Common myeloid progenitor, CD34-positive (primary cell): ENCODE measurements at places on chromosomes 2 and 18.

DNA sequence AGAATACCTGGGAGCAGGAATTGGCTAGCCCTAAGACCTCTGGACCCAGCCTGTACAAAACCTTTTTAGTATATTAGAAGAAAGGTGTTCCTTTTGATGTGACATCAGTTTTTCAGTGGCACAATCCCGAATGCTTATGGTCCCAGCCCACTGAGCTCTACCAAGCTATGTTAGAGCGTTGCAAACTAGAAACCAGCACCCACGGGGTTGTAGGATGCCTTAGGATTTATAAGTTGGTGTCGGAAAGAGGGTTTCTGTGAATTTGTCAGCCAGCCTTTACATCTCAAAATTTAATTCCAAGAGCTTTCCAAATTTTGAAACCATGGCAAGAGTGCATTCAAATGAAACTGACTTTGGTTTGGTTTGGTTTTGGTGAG is 499 bp upstream of the LMAN1 start:
- DNase-seq: no peak

DNA sequence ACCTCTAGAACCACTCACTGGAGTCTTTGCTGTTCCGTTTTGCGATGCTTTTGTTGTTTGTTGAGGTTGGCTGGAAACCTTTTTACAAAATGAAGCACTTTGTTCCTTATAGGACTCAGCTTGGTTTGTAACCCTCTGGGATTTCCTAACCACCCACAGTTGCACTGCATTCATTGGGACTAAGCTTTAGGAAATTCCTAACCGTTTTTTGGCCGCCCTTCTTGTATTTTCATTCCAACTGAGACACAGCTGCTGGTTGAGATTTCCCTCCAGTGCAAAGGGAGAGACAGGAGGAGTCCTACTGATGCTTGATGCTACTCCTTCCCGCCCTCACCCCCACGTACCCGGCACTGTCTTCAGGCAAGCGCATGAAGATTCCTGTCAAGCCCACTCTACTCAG is 6.1 kb upstream of the DIPK1C start:
- no peak for DNase-seq

DNA sequence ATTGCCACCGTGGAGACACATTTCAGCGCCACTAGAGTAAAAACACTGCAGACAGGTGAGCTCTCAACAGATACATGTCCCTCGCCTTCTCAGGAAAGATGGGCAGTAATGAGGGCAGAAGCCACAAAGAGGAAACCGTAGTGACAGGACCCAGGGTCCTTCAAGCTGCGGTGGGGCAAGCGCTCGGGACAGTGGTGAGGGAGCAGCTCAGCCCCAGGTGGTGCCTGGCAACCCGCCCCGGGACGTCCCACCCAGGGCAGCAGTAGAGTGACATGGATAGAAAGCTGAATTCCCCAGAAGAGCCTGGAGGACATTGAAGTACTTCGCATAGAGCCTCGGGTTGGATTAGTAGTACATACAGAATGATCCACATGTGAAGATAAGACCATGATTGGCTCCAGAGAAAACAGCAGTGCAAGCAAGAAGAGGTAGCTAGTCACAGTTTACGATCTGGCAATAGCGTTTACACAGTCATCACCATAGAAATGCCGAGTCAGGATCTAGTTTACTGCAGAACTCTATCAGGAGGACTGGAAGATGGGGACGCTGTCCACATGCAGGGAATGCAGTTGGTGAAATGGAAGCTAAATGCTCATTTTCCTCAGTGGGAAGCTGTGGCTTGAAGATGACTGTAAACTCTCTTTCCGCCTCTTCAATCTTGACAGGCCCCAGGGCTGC is 37.4 kb upstream of the ALPP start:
- DNase-seq: no peak

- DNase-seq: no peak
Observed at GRCh38 chr2:111057045-111057444, 63.7 kb upstream of the BCL2L11 start.

DNA sequence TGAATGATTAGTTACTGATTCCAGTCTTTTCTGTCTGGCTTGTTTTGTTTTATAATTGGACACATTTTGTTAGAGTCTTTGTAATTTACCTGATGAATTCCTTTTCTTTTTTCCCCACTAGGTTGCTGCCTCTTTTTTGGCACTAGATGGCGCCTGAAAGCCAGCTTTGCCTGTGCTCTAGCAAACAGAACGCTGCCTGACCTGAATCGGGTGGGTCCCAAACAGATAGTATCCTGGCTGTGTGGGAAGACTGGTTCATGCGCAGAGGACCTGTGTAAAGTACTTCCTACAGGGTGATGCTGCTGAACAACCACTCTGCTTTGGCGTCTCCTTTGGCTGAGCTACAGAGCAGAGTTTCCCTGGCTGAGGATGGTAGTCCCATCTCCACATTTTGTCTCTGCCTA is 288.2 kb downstream of the IKZF2 start:
- DNase-seq: peak; percentile 74

DNA sequence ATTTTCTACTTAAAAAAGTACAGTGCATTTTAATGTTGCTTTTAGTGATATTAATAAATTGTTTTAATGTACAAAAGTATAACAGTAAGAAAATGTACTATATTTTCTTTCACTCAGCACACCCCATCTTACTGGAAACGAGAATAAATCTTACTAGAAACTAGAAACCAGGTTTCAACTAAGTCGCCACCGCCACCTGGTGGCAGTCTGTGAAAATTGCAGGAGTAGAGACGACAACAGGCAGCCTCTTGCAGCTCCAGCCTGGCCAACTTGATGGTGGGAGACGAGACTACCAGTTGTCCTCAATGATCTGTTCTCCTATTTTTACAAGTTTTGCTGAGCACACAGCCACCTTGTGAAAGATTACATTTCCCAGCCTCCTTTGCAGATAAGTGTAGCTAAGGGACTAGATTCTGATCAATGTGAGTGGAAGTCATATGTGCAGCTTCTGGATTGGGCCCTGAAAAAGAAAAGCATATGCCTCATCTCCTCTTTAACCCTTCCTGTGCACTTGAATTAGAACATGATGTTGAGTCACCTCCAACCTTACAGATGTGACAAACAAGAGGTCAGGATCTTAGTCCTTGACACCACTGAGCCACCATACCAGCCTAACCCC is 8.7 kb downstream of the OTOF start:
- DNase-seq: peak; percentile 60

DNA sequence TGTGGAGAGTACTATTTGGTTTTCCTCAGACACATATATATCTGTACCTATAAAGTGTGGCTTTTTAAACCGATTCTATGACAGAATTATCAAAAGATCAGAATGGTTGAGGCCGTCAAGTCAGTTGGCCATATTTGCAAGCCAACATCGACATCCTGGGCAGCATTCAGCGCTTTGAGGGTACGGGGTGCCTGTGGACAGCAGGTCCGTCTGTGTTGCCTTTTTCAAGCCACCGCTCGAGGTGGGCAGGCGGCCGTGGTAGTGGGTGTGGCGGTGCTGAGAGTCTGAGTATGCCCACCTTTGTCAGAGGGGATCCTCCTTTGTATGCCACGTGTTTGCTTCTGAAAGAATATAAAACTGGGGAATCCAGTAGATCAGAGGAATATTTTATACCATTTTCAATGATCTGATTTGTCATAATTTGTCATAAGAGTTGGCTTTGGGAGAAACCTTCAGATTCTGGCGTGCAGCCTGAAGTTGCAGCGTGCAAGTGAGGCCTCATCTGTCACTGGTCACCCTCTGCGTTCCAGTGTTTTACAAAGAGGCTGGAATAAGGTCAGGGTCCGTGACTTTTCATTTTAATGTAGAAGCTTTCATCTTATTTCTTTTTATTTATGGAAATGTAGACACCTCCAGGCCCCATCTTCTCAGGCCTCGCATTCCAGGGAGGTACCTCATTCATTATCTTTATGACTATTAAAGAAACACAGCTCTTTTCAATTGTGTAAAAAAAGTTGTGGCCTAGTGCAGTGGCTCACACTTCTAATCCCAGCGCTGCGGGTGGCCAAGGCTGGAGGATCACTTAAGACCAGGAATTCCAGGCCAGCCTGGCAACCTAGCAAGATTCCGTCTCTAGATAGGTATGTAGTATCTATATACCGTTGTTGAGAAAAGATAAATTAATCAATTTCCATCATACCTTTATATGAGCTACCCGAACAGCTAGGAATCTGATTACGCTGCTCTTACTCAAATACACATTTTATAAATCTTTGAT is 37.8 kb upstream of the RBM44 start:
- DNase-seq: no peak

- no peak for DNase-seq
Observed at GRCh38 chr2:162256591-162256991, 13.3 kb upstream of the FAP start.

- peak; percentile 54 for DNase-seq
Observed at GRCh38 chr2:233386382-233387041, 32.2 kb downstream of the DGKD start.

DNA sequence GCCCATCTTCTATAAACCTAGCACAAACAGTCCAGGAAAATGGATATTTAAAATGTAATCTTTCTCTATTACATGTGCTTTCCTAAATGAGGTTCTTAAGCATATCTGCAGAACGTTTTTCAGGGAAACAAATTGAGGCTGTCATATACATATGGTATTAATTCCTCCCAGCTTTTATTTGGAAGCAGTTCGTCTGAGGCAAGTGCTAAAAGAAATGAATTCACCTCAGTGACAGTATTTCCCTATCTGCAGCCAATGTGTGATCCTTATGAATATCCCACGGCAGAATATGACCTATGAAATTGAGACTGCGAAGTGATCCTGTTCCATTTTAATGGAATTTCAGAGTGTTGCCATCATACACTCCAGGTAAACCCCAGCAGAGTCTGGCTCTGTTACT is 7.1 kb downstream of the MYOM1 start:
- no peak for DNase-seq

DNA sequence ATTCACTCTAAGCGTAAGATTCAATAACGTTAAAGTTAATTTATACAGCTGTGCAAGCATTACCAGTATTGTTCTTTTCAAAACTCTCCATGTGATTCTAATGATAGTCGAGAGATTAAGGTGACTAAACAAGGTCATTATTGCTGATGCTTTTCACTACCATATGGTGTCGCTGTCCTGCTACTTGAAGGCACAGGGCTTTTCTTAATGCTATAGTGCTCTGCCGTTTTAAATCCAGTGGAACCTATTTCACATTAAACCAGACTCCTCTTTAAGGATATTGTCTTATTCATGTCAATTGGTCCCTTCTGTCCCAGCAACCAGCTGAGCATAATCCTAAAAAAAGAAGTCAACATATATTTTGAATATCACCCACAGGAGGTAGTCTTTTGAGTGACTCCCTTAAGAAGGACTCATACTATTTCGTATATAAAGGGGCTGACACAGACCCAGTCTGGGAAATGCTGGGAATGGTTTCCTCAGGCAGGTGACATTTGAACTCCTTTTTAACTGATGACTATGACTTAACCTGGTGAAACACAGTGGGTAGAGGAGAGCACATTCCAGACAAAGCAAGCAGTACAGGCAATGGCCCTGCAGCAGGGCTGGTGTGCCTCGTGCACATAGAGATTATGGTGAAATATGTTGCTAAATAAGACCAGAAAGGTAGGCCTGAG is 53.9 kb upstream of the CYTIP start:
- peak; percentile 73 for DNase-seq

GRCh38 chr2:208025814-208026184 is 472 bp upstream of the PLEKHM3 start:
- DNase-seq: peak; percentile 67

DNA sequence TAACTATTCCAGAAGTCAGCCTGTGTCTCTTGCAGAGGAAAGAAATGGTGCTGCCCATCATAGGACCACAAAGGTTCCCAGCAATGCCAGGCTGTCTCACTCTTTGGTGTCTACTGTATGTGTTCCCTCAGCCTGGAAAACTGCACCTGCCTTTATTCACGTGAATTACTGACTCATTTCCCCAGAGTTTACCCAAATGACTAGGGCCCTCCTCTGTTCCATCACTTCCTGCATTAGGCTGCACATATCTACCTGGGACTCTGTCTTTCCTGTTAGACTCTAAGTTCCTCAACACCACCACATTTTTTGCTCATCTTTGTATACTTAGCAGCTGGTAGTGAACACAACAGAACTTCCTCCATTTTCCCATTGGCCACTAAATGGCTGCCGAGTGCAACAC is 188.3 kb downstream of the FHOD3 start:
- no peak for DNase-seq

DNA sequence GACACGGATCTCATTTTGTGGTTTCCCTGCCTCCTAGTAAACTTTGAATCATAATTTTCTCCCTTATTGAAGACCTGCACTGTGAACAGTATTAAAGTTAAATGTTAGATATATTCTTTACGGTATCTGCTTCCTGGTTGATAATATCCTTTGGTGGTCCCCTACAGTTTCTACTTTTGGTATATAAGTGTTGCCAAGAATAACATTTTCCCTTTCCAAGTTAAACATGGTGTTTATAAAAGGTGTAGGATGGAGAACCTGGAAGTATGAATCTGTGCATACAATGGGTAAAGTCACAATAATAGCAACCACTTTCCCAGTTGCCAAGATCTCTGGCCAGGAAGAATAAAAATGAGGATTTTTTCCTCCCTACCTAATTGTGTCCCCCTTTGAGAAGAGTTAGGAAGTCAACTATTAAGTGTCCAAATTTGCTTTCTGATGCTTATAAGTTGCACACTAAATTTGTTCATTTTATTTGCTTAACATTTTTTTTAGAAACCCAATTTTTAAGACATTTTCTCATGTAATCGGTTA is 201.0 kb upstream of the STK17B start:
- no peak for DNase-seq

- DNase-seq: no peak
Observed at GRCh38 chr2:219722276-219722879, 94.9 kb downstream of the SLC4A3 start.

DNA sequence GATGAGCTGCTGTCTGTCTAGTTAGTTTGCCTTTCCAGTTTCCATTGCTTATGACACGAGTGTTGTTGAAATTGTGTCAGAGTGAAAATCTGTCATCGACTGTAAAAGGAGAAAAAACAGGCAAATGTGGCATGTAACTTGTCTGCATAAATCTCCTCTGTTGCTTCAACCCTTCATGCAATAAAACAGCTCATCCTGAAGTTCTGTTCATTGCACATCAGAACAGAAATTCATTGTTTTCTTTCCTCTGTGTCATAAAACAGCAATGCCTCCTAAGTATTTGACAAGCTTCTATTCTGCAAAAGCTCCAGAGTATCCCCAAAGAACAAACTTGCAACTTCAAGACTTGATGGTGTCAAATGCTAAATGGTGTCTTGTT is 432.1 kb downstream of the MEIS1 start:
- no peak for DNase-seq

- peak; percentile 93 for DNase-seq
Observed at GRCh38 chr2:234446404-234447076, 50.3 kb downstream of the ARL4C start.

DNA sequence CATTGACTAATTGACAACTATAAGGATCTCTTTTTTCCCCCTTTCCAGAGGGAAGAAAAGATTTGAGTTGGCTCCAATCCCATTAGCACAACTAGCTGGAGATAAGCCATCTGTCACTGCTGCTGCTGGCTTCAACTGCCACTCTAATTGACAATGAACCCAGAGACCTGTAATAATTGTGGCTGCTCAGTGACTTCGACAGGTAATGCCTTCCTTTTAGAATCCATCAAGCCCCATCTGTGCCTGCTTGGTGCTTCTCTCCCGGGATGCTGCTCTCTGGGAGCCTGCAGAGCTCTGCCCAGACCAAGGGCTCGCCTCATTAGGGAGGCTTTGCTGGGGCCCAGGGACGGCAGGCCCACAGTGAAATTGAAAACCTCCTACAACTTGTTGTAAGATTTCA is 376.7 kb upstream of the SOX11 start:
- no peak for DNase-seq
